NCI-H146 (cell line): ENCODE measurements at places on chromosomes 16 and 17.

- no peak for DNase-seq
Observed at GRCh38 chr16:81405702-81406113, 38.9 kb upstream of the CMIP start.

DNA sequence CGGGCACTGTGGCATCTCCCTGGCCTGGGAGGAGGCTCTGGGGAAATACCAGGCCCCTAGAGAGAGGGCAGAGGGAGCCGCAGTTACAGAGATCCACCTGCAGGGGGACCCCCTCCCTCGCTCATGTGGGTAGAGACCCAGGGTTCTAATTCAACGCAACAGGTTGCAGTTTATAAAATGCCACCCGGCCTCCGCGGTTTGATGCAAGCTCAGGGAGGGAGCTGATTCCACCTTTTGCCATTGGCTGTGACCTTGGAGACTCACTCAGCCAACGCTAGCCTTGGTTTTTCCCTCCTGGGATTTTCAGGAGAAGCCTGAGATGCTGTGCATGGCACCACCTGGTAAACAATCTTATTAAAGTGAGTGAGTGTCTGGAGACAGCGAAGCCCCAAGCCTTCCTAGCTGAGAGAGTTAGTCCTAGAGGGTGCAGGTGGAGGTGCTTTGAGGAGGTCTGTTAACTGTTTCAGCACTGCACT is 12.1 kb downstream of the TTLL6 start:
- peak; percentile 14 for DNase-seq

- no peak for DNase-seq
Observed at GRCh38 chr17:51035431-51035830, 85.2 kb downstream of the SPAG9 start.

DNA sequence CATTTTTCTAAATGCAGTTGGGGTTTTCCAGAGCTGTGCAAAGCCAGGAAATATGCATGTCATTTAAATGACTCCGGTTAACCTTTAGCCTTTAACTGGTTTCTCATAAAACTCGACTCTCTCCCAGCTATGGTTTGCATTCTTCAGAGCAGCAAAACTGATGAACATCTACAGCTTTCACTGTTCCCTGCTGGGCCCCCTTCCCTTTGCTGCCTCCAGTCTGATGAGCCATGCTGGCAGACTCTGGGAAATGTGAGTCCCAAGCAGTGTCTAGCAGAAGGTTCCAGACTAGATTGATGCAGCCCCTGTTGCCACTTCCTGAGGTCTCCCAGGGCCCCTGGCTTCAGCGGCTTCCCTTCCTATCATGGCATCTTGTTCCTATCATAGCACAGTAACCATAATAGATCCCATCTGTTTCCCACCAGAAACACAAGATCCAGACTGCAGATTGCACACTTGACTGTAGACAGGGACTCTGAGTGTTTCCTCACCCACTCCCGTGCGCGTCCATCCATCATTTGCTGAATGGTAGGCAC is 135.4 kb downstream of the CLEC16A start:
- no peak for DNase-seq

DNA sequence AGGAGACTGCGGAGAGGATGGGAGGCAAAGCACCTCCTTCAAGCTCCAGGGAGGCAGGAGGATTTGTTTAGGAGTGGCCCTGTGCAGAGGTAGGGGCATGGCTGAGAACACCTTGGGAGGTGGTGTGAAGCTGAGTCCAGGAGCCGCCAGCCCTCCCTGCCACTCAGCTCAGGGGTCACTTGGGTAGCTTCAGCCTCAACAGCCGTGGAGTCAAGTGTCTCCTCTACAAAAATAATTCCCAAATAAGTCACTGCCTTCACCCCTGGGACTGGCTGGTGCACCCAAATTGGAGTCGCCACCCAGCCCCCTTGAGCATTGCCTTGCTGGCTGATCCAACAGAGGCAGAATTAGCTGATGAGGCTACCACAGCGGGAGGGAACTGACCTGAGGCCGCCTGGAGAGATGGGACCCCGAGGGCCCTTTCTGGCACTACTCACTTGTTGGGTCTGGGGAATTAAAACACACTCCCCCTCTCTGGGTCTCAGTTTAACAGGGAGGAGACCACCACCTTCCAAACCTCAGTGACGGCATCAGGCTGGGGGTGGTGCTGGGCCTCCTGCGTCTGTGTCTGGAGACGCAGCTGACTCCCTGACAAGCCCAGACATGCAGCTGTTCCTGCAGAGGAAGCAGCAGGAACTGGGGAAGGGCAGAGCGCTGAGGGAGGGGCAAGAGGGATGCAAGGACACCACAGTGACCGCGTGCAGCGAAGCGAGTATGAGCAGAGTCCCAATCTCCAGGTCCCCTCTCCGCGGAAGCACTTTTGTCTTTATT is 87.9 kb upstream of the TOB1 start:
- peak; percentile 95 for DNase-seq

- no peak for DNase-seq
Observed at GRCh38 chr16:29916979-29917378, 9.0 kb downstream of the KCTD13 start.

GRCh38 chr17:71378036-71378435 is 742.8 kb upstream of the SOX9 start:
- DNase-seq = no peak

DNA sequence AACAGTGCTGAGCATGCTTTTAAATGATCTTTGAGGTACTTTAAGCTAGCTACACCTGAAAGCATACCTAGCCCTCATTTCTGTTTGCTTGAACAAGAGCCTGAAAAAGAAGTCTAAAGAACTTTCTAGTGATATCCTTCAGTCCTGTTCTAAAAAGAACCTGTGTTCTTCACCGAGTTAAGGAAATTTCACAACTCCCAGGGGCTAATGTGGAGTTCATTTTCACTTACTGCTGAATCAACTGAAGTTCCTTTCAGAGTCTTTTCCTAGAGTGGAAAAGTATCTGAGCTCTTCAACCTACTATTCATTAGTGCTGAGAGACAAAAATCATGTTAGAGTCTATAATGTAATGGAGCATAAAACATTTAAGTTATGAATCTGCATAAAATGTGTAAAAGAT is 66.9 kb downstream of the CHD9 start:
- no peak for DNase-seq

- DNase-seq = no peak
Observed at GRCh38 chr16:2244926-2245795, 6.2 kb downstream of the ECI1 start.

DNA sequence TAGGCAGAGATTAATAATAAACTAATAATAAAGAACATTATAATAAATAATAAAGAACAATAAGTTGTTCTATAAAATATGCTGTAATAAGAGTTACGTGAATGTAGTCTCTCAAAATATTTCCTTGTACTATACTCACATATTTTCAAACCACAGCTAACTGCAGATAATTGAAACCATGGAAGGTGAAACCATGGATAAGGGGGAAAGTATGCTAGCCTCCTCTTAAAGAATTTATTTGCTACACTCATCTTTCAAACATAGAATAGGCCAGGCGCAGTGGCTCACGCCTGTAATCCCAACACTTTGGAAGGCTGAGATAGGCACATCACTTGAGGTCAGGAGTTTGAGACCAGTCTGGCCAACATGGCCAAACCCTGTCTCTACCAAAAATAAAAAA is 18.5 kb downstream of the CYTH1 start:
- no peak for DNase-seq

- no peak for DNase-seq
Observed at GRCh38 chr17:12472252-12473173, 193.2 kb upstream of the MYOCD start.

GRCh38 chr16:79411805-79412204 is 188.7 kb downstream of the MAF start:
- no peak for DNase-seq

- no peak for DNase-seq
Observed at GRCh38 chr17:49746791-49747490, 17.0 kb downstream of the FAM117A start.

DNA sequence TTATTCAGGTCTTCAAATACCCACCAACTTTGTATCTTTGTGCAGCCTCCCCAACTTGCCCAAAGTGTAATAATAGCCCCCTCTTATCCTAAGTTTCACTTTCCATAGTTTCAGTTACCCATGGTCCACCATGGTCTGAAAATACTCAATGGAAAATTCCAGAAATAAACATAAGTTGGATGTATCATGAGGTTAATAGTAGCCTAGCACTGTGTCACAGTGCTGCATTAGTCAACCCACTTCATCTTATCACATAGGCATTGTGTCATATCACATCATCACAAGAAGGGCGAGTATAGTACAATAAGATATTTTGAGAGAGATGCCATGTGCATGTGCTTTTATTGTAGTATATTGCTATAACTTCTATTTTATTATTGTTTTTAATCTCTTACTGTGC is 21.9 kb downstream of the OMG start:
- DNase-seq = no peak

DNA sequence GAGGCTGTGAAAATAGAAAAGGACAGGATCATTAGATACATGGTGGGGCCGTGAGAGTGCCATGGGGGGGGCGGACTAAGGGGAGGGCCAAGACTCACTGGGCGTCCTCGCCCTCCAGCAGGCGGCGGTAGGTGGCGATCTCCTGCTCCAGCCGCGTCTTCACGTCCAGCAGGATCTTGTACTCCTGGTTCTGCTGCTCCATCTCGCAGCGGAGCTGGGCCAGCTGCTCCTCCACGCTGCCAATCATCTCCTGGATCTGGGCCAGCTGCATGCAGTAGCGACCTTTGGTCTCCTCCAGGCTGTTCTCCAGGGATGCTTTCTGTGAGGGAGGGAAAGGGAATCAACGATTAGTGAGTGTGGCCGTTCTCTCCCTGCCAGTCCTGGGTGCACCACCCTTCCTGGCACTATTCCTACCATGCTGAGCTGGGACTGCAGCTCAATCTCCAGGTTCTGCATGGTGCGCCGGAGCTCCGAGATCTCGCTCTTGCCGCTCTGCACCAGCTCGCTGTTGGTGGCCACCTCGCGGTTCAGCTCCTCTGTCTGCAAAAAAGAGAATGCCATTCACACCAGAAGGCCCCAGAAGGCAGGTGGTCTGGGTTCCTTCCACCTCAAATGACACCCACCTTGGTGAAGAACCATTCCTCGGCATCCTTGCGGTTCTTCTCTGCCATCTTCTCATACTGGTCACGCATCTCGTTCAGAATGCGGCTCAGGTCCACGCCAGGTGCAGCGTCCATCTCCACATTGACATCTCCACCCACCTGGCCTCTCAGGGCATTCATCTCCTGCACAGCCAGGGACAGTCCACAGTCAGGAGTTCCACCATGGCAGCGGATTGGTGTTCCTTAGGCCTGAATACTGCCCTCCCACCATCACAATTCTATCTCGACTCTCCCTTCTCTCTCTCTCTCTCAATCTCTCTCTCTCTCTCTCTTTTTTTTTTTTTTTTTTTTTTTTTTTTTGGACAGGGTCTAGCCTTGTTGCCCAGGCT is 3.3 kb downstream of the KRT14 start:
- DNase-seq = peak; percentile 11

GRCh38 chr17:20800146-20800545 is 220.6 kb downstream of the CDRT15L2 start:
- no peak for DNase-seq

DNA sequence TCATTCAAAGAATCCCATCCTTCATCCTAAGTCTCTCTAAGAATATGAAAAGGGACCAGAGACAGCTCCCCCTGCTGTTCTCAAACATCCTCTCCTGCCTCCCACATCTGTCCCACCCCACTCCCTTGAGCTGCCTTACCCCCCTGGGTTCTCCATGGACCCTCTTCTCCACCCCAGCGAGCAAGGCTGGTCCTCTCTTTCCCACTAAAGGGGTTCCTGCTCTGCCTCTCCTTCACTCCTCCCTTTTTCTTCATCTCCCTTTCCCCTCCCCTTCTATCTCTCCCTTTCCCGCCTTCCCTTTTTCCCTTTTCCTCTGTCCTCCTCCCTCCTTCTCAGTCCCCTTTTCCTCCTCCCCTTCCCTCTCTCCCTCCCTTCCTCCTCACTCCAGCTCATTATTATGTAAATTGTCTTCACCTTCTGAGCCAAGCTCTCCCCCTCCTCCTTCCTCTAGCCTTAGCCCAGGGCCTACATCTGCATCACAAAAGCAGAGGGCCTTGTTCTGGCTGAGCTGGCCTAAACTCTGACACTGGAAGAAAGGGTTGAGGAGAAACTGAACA is 90.0 kb downstream of the GNAO1 start:
- DNase-seq = peak; percentile 56

DNA sequence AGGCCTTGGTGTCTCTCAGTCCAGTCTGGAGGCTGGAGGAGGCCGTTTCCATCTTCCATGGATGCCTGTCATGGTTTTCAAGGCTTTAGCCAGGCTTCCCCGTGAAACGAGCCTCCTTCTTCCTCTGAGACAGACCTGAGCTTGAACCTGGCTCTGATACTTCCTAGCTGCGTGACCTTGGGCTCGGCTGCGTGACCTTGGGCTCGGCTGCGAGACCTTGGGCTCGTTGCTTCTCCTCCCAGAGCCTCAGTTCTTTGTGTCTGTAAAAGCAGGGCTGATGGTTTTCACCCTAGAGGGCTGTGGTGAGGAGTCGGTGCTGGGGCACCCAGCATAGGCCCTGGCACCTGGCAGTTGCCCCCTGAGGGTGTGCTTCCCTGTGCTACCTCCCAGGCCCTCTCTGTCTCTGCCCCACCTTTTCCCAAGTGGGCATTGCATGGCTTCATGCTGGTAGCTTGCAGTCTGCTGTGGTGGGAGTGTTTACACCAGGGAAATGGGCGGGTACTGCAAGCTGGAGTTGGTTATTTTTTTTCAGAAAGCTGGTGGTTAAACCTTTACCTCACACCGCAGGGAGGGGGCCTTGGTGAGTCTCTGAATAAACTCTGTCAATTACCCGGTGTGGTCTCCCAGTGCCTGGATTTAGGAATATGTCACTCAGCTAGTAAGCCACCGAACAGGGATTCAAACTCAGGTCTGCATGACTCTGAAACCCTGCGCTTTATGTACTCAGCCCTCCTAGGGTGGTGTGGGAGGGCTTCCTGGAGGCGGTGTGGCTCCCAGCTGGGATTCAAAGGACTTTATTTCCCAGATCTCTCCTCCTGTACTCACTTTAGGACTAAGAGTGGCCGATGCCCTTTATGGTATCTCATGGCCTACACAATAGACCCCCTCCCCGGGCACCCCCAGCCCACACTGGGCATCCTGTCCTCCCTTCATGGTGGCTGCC is 129.0 kb upstream of the CIBAR2 start:
- no peak for DNase-seq

- DNase-seq = peak; percentile 67
Observed at GRCh38 chr17:4881761-4882555, 17.4 kb upstream of the C17orf107 start.

- no peak for DNase-seq
Observed at GRCh38 chr16:4179020-4179419, 62.8 kb upstream of the ADCY9 start.

DNA sequence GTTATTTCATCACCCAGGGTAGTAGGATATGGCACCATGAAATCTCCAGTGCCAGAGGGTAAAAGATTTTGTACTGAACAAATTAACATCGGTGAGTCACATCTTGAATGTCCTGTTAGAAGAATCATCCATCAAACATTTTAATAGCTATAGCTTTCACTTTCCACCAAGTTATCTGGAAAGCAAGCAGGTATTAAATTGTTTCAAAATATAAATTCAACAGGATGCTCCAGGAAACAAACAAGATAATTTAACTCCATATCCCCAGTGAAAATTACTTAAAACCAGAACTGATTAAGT is 2.4 kb downstream of the VEZF1 start:
- no peak for DNase-seq
